ENCODE measurements at places on chromosomes 16 and 17. TPM values are rescaled to one million over a fixed set of nuclear protein-coding genes. Genes with fewer than 3 reads are reported as not detected.

Gene RDM1
- not detected for total RNA-seq

Gene DNAAF8
- not detected for total RNA-seq

Gene TNP2
- not detected for total RNA-seq

Gene IL34
- total RNA-seq: 23.1 TPM

Gene TMC7
- total RNA-seq: 4.5 TPM

Gene UTS2R
- not detected for total RNA-seq

Gene PRAC2
- total RNA-seq: not detected

Gene GNAO1
- 6.3 TPM for total RNA-seq

Gene PPP1R27
- total RNA-seq: not detected

Gene KRTAP29-1
- not detected for total RNA-seq

Gene DNAJA2
- 45.7 TPM for total RNA-seq

Gene SLC22A31
- not detected for total RNA-seq

Gene SULT1A4
- total RNA-seq: 68.5 TPM

Gene EPOP
- total RNA-seq: not detected

Gene CHTF8
- total RNA-seq: 68.7 TPM

Gene B9D1
- not detected for total RNA-seq

Gene KRTAP2-2
- total RNA-seq: not detected

Gene GP2
- total RNA-seq: 23.9 TPM

Gene PRPSAP1
- total RNA-seq: 39.4 TPM

Gene CD300H
- not detected for total RNA-seq

Gene TMUB2
- total RNA-seq: 45.4 TPM

Gene CES1
- total RNA-seq: 2.0 TPM

Gene SEZ6L2
- 1.7 TPM for total RNA-seq

Gene IGF2BP1
- total RNA-seq: not detected

Gene OR1A1
- not detected for total RNA-seq

Gene PRAC1
- total RNA-seq: not detected

Gene HBA2
- total RNA-seq: not detected

Gene KAT8
- total RNA-seq: 59.4 TPM

All from Peyer's patch (tissue), 4 donors.